ENCODE measurements at places on chromosomes 6 and 20.
A peak's percentile ranks its signal among the peaks of the same experiment; 100 is the strongest.

GRCh38 chr6:25682324-25682723 is 30.3 kb downstream of the SCGN start:
- DNase-seq, result no peak

DNA sequence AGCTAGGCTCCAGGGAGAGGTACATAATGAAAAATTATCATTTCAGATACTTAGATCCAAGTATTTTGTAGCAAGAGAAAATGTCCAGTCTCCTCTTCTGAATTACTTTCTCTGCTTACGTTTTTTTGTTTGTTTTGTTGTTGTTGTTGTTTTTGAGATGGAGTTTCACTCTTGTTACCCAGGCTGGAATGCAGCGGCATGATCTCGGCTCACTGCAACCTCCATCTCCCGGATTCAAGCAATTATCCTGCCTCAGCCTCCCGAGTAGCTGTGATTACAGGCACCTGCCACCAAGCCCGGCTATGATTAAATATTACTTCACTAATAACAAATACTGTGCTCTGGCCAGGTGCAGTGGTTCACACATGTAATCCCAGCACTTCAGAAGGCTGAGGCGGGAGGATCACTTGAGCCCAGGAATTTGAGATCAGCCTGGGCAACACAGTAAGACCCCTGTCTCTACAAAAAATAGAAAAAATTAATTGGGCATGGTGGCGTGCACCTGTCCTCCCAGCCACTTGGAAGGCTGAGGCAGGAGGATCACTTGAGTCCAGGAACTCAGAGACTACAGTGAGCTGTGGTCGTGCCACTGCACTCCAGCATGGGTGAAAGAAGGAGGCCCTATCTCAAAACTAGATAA is 155.0 kb upstream of the JARID2 start:
- no peak for DNase-seq

DNA sequence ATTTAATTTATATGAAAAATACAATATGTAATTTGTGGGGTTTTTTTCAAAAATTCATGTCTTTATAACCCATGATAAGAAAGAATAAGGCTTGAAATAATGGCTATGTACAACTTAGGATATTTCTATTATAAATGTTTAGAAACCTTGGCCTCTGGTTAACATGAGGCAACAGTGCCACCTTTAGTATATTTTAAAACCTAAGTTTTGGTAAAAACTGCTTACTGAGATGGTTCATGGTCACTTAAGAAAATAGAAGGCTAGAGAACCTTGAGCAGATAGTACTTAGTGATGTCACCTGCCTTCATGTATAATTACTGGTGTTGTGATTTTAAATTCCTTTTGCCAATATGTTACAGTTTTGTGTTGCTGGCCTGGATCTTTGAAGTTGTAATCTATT is 176.4 kb downstream of the ADGB start:
- no peak for DNase-seq

GRCh38 chr6:15308435-15309213 is 62.8 kb downstream of the JARID2 start:
- DNase-seq, result no peak

GRCh38 chr6:72969666-72970065 is 255.6 kb downstream of the KHDC1L start:
- DNase-seq, result no peak

GRCh38 chr6:103183831-103184411 is 1675.8 kb downstream of the HACE1 start:
- no peak for DNase-seq

DNA sequence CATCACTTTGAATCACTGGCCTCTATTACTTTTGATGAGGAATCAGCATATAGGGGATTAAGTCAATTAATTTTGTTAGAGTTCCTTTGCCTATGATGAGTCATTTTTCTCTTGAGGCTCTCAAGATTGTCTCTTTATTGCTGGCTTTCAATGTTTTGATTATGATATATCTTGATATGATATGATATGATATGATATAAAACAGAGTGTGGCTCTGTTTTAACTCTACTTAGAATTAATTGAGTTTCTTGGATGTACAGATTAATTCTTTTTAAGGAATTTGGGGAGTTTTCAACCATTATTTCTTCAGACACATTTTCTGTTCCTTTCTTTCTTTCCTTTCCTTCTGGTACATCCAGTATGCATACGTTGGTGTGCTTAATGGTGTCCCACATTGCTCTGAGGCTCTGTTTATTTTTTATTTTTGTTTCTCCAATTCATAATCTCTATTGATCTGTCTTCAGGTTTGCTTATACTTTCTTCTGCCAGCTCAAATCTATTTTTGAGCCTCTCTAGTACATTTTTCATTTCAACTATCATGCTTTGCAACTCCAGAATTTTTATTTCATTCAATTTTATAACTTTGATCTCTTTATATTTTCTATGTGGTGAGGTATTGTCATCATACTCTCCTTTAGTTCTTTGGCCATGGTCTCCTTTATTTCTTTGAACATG is 10.8 kb downstream of the FAM50B start:
- no peak for DNase-seq

DNA sequence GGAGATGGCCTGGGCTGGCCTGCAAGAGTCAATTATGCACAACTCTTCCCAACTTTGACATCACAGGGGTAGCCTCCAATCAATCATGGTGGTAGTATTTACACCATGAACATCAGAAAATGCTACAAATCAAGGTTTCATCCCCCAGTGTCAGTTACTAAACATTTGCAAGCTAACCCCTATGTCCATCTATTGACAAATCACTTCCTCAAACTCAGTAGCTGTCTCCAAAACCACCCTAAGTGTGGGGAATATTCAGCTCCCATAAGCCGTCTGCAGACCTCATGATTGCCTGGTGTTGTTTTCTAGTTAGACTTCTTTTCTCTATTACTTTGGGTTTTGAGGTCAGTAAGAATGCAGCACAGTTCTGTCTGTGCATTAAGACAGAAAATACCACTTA is 200.8 kb upstream of the RIN2 start:
- no peak for DNase-seq

GRCh38 chr6:164106345-164106769 is 691.8 kb downstream of the QKI start:
- no peak for DNase-seq

- no peak for DNase-seq
Observed at GRCh38 chr6:53043581-53043980, 21.6 kb upstream of the FBXO9 start.

- no peak for DNase-seq
Observed at GRCh38 chr20:24984961-24985640, 7.5 kb downstream of the APMAP start.

DNA sequence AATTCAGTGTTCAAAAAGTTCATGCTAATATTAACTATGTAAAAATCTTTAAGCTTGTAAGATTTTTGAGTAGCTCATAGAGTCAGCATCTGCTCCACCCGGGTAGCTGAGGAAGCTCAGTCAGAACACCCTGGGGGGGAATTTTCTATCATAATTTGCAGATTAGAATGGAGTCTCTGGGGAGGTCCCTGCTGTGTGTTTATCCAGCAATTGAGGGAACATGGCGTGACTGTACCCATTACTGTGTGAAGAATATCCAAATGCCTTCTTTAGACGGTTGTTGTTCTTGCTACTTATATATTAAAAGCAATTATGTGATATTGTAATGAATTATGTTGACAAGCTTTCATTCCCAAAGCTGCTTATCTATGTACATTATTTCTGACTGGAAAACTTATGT is 64.8 kb downstream of the AIG1 start:
- DNase-seq, result no peak

DNA sequence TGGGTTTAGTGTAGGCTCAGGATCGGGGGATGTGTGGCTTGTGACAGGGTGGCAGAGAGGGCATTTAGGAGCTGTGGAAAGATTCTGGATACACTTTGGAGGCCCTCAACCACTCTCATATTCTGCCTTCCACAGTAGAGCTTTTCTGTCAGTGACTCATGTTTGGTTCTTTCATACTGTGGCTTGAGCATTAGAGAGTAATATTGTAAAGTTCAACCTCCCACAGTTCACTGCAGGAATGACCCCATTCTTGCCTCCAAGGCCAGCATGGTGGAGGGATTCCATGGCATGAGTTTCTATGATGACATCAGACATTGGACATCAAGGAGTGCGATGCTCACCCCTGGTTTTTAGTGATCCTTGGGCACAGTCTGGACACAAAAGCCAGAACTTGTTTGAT is 50.9 kb downstream of the DTD1 start:
- no peak for DNase-seq

DNA sequence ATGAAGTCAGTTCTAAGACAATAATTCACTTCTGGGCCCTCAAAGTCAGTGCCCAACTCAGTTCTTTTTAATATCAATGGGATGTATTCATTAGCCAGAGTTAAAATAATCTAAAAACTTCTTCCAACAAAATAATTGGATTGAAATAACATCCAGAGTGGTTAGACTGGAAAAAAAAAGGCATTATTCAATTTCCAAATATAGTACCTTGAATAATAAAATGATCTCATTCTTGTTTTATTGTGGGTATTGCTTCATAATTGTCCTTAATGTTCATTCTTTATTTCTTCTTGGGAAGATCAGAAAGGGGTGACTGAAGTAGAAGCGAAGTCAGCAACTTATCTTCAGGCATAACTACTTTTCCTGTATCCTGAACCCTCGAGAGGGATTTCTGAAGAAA is 85.1 kb upstream of the JARID2 start:
- no peak for DNase-seq

DNA sequence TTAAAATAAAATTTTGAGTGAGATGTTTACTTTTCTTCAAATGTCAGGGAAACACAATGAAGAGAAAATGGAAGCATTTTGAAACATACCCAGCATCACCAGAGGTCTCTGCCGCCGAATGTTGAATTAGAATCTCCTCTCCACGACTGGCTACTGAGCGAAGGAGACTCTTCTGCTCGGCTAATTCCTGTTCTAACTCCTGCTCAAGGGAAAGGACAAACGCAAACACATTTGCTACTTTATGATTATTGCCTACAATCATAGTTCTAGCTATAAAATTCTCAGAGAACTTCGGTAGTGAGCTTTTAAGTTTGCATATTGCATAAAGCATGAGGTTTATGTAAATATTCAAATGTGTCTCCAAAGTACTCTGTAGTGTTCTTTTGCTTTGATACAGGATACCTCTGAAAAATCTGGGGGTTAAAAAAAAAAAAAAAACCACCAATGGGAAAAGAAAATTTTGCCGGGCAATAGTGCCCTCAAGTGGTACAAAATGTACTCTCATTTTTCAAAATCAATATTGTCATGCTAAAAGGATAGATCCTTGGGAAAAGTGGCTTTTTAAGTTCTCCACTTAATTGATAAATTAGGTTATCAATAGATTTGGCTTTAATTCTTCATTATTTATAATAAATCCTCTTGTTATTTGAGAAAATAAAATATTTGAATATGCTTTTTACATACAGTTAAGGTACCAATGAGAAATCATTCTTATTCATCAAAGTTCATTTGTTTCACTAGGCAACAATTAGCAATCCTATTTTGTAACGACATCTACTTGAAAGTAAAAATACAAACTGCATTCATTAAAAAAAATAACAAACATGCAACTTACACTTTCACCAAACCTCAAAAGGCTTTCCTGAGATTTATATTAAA is 369.0 kb downstream of the SYNE1 start:
- no peak for DNase-seq

GRCh38 chr6:11044712-11045167 is 635 bp upstream of the ELOVL2 start:
- no peak for DNase-seq

- no peak for DNase-seq
Observed at GRCh38 chr20:3188823-3189413, 15.6 kb downstream of the DDRGK1 start.

- no peak for DNase-seq
Observed at GRCh38 chr6:133230052-133230451, 11.1 kb upstream of the EYA4 start.

GRCh38 chr6:16136621-16137450 is 8.0 kb downstream of the MYLIP start:
- DNase-seq, result peak; percentile 58

DNA sequence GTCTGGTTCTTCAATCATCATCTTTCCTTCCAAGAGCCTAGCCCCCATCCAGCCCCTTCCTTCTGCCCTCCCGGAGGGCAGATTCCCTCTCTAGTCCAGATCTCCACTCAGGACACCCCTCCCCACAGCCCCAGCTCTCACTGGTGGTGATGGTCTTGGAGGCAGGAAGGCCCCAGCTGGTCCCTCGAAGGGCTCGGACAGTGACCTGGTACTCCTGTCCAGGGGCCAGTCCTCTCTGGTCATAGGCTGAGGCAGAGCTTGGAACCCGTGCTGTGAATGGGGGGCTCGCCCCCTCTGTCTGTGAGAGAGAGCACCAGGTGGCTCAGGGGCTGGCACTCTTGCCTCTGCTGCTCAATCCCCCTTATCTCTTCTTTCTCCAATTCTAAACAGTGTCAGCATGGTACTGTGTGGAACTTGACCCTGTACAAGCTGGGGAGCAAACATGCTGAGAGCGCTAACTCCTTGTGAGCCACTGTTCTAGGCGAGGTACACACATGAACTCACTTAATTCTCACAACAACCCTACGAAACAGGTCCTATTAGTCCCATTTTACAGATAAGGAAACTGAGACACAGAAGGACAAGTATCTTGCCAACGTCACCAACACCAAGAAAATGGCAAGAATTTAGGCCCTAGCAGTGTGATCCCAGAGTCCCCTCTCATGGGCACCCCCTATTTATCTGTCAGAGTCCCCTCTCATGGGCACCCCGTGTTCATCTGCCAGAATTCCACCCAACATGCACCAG is 19.9 kb downstream of the TNXB start:
- no peak for DNase-seq

GRCh38 chr20:24566656-24567055 is 97.2 kb downstream of the SYNDIG1 start:
- DNase-seq, result no peak

DNA sequence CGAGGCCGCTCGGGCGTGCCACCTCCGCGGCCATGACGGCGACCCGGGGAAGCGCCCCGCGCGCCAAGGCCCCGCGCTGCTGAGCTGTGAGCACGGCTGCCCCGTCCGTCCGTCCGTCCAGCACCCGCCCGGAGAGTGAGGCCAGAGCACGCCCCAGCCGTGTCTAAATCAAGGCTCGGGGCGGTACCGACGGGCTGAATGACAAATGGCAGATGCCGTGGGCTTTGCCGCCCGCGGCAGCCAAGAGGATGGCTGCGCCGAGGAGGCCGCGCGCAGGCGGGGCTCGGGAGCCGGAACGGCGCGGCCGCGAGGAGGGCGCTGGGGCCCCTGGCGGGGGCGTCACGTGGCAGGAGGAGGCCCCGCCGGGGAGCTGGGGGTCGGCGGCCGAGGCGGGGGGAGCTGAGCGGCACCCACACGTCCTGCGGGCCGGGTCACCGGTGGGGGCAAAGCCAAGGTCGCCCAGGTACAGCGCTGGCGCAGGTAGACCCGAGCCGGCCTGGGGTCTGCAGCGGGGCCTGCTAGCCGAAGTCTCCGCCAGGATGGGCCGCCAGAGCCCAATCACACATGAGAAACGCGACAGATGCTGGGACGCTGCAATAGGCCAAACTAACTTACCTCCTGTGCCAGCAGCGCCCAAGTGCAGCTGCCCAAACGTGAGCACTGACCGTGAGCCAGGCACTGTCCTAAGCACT is at the start of gene PLAGL1:
Gene PLAGL1 (minus strand): TSS at position 140 of the 692 bp plus-strand sequence. CDS start 60,123 bp downstream, outside the sequence.
- DNase-seq, result peak; percentile 21

DNA sequence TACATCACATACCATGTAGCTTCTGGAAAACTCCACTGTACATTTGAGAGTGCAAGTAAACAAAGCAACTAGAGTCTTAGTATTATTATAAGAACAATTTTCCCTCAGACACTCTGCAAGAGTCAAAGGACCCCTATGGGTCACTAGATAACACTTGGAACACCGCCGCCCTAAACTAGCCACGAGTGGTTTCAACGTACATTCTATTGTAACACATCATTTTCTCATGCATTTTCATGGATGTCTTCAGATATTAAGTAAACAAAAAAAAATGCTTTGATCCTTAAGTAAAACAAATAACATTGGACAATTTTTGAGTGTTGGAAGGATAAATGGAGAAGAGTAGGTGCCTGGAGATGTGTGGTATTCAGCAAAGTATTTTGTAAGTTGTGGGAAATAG is 3.2 kb upstream of the RNF146 start:
- DNase-seq, result no peak
